T-helper 1 cell (primary cell): ENCODE measurements at places on chromosomes 6 and 20.

DNA sequence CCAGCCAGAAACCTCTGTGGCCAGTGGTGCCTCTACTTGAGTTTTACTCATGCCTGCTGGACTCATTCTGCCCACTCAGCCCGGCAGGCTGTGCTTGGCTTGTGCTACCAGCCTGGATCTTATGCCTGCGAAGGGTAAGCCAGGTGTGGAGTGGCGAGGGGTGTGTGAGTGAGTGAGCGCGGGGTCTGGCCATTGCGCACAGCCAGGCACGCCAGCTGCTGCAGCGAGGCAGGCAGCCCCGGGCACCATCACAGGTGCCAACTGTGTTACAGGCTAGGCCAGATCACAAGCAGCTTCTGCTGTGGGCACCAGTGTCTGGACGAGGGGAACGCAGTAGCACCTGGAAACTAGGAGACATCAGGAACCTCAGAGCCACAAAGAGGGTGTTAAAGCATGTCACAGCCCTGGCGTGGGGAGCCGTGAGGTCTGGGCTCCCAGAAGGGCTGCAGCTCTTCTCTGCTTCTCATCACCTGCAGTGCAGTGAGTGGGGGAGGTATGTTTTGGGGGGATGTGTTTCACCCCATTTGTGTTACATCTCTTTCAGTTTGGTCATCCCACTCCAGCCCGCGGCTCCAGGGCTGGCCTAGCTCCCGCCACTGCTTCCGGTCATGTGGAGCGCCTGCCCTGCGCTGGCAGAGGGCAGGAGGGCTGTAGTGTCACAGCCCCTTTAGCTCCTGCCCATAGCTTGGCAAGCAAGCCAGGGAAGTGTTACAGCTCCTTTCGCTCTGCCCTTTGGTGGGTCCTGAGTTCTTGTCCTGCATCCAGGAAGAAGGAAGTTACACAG lies 379.7 kb upstream of the IMPG1 start:
- no peak for DNase-seq

DNA sequence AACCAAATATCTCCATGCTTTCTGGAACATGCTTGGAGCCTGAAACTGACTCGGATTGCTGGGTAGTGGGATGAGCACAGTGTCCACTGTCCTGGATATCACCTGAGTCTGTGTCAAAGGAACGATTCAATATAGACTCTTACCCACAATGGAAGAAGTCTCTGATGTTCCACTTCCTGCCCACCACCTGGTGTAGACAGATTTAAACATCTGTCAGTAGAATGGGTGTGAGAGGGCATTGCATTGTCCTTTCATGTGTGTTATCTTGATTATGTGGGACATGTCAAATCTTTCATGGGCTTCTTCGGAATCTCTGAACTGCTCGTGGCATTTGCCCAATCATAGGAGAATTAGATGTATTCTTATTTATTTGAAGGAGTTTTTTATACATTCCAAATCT lies 20.8 kb downstream of the ULBP3 start:
- no peak for DNase-seq

DNA sequence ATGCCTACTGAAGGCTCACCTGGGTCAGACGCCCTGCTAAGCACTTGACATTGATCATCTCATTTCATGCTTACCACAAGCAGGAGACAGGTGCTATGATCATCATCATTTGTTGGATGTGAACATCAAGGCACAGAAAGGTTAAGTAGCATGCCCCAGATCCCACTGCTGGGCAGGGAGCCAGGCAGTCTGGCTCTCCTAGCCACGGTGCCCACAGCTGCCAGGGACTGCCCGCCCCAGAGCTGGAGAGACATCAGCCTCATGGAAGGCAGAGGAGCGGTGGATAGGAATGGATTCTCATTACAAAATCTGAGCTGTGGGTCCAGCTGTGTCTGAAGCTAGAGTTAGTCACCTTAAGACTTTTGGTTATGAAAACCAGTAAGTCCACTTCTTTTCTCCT lies 3.6 kb downstream of the SULF2 start:
- no peak for DNase-seq

DNA sequence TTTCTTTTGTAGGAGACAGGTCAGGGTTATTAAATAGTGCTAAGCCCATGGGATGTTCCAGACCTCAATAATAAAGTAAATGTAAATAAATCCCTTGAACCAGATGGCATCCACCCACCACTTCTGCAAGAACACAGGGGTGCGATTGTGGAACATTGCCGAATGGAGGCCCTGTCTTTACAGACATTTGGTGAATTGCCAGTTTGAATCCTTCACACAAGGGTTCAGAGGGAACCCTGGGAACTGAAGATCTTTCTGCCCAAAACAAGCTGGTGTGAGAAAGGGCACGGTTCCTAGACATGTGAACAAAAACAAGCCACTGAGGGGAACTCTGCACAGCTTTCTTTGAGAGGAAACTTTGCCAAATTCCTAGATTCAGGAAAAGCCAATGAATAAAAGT lies 30.2 kb upstream of the RNF8 start:
- no peak for DNase-seq

GRCh38 chr6:87798393-87799278 lies 96.6 kb upstream of the AKIRIN2 start:
- no peak for DNase-seq

DNA sequence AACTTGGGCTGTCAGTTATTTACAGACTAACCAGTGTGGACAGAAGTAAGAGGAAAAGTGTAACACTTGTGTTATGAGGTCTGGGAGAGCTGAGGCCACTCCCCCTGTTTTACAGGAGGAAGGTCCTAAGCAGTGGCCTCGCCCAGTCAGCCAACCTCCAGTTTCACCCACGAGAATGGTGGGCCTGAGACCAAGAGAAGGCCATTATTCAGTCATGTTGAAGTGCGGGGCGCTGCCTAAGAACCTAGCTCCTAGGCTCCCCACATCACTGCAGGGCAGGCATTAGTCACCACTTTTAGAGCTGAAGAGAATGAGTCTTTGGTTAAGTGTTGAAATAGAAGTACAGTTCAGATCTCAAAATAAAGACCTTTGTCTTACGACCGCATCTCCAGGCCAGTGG lies 27.9 kb downstream of the CDYL start:
- no peak for DNase-seq

DNA sequence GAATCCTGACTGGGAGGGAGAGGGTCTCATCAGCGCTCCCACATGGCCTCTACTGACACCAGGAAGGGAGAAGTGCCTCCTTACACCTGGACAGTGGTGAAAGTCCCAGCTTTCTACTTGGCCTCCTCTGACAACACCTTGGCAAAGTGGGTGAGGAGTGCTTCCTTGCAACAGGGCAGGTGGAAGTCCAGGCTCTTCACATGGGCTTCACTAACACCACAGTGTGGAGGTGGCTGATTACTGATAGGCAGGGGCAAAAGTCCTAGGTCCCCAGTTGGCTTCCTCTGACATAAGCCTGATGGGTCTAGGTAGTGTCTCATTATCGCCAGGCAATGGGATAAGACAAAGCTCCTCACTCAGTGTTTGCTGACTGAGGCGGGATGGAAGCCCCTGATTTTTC lies 9.5 kb upstream of the HLA-DRA start:
- DNase-seq = no peak

GRCh38 chr6:157092736-157093135 lies 230.6 kb downstream of the TMEM242 start:
- no peak for DNase-seq

GRCh38 chr20:10543480-10543879 lies 108.4 kb downstream of the SLX4IP start:
- DNase-seq = no peak

- DNase-seq = no peak
These were observed 9.7 kb downstream of the BPI start for GRCh38 chr20:38313676-38314075.

GRCh38 chr20:38499366-38499765 lies 26.7 kb downstream of the RALGAPB start:
- no peak for DNase-seq

DNA sequence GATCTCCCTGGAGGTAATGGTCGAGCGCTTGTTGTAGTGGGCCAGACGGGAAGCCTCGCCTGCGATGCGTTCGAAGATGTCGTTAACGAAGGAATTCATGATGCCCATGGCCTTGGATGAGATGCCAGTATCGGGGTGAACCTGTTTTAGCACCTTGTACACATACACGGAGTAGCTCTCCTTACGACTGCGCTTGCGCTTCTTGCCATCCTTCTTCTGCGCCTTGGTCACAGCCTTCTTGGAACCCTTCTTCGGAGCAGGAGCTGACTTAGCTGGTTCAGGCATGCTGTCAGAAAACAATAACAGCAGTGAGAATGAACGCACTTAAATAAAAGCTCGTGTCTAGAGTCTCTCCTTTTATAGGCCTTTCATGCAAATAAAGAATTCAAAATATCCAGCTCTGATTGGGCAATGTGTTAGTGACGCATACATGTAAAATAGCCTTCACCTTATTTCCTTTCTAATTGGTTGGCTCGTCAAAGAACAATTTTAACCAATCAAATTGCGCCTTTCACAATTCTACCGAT lies 129.2 kb downstream of the HFE start:
- peak; percentile 98 for DNase-seq

- no peak for DNase-seq
These were observed 59.4 kb upstream of the SCP2D1 start for GRCh38 chr20:18754030-18754652.

GRCh38 chr20:62925420-62926228 lies 681 bp downstream of the DIDO1 start:
- DNase-seq = peak; percentile 25

DNA sequence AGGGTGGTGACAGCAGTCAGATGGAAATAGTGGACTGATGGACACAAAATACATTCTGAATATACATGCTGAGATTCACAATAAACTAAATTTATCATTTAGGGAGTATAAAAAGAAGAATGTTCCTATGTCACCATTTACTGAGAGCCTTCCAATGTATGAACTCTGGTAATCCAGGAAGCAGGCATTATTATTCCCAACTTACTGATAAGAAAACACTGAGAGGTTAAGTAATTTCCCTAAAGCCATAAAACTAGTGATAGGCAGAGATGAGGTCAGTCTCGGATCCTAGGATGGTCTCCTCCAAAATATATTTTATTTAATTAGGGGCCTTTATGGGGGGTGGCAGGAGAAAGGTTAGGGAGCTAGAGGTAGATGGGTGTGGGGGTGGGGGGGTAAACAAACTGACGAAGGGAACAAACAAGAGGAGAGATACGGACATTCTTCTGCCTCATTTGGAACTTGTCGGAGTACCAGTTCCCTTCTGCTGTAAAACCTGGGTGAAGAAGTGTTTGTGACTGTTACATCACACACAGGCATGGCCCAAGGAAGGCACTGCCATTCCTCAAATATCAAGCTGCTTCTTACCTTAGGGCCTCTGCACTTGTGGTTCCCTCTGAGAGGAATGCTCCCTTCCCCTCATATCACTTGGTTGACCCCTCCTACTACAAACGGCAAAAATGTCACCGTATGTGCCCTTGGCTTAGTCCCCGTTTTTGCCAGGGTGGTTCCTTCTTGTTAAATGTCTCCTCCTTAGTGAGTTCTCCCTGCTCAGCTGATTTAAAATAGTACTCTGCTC lies 6.7 kb downstream of the SAYSD1 start:
- no peak for DNase-seq

GRCh38 chr20:34037121-34037520 lies 43.4 kb downstream of the RALY start:
- DNase-seq = peak; percentile 19

DNA sequence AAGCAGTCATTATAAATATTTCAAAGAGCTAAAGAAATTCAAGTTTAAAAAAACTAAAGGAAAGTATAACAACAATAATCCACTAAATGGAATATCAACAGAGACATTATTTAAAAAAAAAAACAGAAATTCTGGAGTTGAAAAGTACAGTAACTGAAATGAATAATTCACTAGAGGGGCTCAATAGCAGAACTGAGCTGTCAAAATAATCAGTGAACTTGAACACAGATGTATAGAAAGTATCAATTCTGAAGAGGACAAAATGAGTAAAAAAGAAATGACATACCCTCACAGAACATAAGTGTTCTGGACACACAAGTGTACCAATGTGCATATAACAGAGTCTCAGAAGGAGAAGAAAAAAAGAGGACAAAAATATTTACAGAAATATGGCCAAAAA lies 191.6 kb upstream of the RUNX2 start:
- DNase-seq = no peak

GRCh38 chr6:141269684-141270083 lies 863.0 kb upstream of the GJE1 start:
- DNase-seq = no peak

GRCh38 chr6:75114806-75115205 lies 91.0 kb downstream of the COL12A1 start:
- DNase-seq = no peak

- DNase-seq = no peak
These were observed 53.7 kb upstream of the TMX4 start for GRCh38 chr20:8073024-8073832.

DNA sequence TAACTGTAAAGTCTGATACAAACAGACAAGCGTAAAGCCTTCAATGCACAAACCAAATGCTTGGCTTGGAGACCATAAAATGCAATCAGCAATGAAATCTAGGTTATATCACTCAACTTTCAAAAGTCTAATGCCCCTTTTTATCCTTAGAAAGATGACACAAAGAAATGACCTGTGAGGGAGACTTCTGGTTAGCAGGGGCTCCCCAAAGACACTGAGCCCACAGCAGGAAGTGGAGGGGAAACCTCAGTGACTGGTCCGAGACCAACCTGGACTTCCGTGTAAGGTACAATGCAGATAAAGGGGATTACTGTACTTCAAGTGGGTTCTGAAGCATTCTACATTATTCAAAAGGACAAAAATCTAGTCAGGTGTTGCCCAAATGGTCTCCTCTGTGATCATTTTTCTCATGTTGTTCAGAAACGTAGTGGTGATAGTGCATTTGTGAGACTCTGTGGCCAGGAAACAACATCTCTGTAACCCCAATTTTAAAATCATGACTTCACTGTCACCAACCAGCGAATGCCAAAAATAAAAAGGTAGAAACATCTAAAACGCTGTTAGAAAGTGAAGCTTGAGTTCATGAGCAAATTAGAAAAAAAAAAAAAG lies 88.2 kb downstream of the HIVEP2 start:
- DNase-seq = no peak

- DNase-seq = no peak
These were observed 92.9 kb upstream of the SYNDIG1 start for GRCh38 chr20:24376311-24377099.

DNA sequence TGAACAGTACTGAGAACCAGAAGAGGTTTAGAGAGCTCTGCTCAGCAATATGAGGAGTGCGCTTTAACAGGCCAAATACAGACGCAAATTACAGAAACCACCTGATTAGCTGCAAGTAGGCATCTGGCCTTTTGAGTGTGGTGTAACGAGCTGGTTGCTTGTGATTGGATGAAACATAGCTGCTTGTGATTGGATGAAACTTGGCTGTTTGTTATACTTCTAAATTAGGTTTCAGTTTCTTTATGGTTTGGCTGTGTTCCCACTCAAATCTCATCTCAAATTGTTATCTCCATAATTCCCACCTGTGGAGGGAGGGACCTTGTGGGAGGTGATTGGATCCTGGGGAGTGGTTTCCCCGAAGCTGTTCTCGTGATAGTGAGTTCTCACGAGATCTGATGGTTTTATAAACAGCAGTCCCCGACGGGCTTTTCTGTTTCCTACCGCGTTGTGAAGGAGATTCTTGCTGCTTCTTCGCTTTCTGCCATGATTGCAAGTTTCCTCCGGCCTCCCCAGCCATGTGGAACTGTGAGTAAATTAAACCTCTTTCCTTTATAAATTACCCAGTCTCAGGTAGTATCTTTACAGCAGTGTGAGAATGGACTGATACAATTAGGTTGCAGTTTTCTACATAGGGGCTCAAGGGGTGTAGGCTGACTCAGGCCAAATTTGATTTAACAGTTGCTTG lies 655.9 kb upstream of the MAN1A1 start:
- no peak for DNase-seq

- DNase-seq = no peak
These were observed 258.0 kb downstream of the PLCB1 start for GRCh38 chr20:8390037-8390433.

- no peak for DNase-seq
These were observed 1023.3 kb downstream of the EYS start for GRCh38 chr6:64683682-64684081.
